COLO829 (cell line): ENCODE measurements at places on chromosomes 12 and 14.

- DNase-seq, result no peak
These were observed 46.0 kb upstream of the SRSF5 start for GRCh38 chr14:69720912-69721311.

- DNase-seq, result no peak
These were observed 33.6 kb upstream of the PCNX1 start for GRCh38 chr14:70873627-70874026.

DNA sequence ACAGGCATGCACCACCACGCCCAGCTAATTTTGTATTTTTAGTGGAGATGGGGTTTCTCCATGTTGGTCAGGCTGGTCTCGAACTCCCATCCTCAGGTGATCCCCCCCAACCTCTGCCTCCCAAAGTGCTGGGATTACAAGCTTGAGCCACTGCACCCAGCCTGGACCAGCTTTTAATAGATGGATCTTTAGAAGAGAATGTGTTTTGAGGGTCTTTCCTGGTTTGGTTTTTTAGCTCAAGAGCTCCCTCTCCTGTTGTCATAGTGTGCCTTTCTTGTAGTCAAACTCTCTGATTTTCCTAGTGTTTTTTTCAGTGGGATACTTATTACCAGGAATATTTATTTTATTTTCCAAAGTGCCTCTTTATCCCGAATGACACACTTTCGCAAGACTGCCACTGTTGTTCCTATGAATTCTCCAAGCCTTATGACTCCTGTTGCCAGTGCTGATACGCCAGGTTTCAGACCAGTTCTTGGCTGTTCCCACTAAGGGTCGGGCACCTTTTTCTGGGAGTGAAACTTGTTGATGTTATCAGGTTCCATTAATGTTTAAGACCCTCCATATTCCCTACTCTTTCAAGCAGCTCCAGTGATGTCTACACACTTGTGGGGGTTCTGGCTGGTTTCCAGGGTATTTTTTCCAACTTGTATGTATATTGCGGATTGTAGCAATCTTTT lies 31.5 kb upstream of the LIMA1 start:
- peak; percentile 80 for DNase-seq

DNA sequence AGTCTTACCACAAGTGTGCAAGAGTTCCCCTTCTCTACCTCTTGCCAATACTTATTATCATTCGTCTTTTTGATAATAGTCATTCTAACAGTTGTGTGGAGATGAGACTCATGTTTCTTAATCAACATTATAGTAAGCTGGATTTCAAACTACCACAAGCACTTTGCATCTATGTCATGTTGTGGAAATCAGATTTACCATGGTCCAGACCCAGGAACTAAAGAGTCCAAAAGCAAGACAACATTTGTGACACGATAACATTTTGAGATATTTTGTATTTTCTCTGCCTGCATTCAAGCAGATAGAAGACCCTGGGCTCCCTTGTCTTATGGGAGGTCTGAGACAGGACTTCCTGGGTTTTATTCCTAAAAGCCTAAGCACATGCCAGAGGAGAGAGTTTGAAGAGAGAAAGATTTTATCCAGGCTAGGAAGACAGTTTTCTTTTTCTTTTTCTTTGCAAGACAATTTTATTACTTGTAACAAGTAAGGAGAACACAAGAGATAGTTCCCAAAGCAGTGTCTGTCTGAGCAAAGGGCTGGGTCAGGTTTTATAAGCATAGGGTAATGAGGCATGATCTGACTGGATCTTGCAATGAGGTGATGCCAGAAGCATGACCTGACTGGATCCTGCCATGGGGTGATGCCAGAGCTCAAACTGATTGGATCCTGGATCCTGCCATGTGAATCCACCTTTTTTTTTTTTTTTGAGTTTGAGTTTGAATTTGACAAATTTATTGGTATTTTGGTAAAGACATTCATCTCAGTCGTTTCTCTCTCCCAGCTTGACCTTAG lies 180.5 kb upstream of the HMGA2 start:
- no peak for DNase-seq

GRCh38 chr14:88914956-88915355 lies 90.5 kb downstream of the TTC8 start:
- no peak for DNase-seq

DNA sequence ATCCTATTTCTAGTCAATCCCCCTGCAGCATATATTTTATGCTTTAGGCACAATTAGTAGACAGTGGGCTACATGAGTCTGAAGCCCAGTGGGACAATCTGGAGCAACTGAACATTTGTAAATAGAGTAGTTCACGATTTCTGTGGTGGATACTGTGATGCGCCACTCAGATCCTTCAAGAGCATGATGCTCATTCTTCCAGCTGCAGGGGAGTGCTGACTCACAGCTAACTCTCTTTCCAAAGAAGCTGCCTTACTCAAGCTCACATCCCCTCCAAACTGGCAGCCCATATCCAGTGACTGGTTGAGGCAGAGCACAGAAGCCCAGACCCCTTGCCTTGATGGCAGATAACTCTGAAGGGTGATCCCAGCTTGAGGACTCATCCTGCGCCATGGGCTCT lies 224.2 kb upstream of the EEA1 start:
- DNase-seq, result no peak

DNA sequence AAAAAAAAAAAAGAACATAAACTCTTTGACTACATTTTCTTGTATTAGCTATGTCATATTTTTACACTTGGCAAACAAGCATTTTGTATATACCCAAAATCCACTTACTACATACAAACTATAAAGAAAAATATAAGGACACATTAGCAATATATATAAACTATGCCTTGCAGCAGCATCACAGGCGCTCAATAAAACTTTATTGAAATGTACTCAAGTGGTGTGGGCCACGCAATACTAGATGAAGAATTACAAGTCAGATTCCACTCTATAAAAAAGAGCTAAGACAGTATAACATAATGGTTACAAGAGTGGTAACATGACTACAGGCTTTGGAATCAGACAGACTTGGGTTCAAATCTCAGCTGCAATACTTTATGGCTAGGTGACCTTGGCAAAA lies 3.1 kb upstream of the AP4S1 start:
- no peak for DNase-seq

GRCh38 chr12:45458854-45459807 lies 243.2 kb downstream of the ANO6 start:
- peak; percentile 58 for DNase-seq

DNA sequence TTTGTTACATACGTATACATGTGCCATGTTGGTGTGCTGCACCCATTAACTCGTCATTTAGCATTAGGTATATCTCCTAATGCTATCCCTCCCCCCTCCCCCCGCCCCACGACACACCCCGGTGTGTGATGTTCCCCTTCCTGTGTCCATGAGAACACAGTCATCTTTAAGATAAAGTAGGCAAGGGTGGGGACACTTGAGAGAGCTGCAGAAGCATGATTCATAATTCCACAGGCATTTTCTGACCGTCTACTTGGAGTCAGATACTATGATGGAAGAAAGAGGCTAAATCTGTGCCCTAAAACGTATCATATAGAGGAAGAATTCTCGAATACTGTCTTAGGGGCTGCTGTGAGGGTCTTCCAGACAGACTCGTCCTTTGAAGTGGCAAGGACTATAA lies 145.9 kb upstream of the VASH1 start:
- no peak for DNase-seq

- no peak for DNase-seq
These were observed 133.6 kb downstream of the FGD4 start for GRCh38 chr12:32532951-32533350.

GRCh38 chr14:70722418-70722817 lies 80.7 kb downstream of the TTC9 start:
- DNase-seq, result no peak

DNA sequence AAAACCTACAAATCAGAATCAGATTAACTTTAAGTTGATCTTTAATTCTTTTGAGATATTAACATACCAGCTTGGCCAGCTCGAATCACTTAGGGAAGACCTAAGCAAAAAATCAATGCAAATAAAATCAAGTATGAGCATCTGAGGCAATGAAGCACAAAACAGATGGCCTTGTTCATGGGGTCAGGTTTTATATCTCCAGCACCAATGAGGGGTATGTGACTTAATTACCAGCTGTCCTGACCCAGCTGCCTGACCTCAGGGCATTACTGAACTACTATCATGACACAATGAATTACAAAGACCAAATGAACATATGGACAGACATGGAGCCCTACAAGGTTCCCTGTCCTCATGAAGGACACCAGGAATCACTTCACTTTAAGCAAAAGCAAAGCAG lies 70.5 kb downstream of the FGD6 start:
- no peak for DNase-seq

- DNase-seq, result peak; percentile 10
These were observed 492.2 kb downstream of the FLRT2 start for GRCh38 chr14:86022031-86022629.

DNA sequence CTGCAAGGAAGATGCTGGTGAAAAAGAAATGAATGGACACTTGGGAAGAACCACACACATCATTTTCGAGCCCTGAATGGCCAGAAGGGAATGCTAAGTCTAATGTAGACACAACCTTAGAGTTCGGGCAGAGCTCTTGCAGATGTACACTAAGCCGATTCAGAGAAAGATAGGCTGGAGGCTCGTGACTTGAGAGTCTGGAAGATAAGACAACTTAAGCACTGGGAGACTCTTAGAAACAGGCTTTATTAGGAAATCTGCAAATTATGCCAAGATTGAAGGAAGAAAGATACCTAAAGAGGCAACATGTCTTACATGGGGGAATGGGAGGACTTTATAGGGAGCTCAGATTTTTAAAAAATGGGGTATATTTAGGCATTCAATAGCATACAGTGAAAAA lies 13.5 kb downstream of the TBPL2 start:
- DNase-seq, result no peak

DNA sequence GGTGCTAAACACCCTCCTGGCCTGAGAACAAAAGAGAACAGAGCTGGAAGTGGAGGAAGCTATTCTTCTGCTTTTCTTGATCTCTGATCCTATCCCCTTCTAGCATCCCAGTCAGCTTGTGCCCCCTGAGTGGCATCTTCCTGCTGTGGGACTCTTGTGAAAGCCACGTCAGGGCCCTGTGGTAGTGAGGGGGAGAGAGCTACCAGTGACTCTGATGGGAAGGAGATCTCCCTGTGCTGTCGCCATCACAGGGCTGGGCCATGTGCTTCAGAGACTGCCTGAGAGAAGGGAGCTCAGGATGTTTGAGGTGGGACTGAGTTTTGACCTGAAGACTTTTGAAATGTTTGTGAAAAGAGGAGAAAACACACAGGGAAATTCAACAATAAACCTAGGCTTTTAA lies 107.6 kb upstream of the FUT8 start:
- DNase-seq, result no peak

DNA sequence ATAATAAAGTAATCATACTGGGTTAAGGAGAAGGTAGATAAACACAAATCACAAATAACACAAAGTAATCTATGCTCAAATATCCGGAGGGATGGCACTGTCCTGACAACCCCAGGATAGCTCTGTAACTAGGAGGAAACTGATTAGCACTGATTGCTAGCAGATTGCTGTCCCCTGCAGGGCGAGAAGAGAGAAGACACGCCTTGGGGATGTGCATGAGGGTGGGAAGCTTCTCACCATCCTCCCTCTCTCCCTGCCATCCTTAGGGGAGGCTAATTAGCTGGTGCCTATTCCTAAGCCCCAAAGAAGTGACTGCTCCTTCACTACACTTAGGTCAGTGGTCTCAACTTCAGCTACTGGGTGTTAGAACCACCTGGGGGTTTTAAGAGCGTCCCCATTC lies 27.0 kb upstream of the TMEM260 start:
- DNase-seq, result no peak

- no peak for DNase-seq
These were observed 33.4 kb downstream of the PLEKHG3 start for GRCh38 chr14:64737391-64738280.

DNA sequence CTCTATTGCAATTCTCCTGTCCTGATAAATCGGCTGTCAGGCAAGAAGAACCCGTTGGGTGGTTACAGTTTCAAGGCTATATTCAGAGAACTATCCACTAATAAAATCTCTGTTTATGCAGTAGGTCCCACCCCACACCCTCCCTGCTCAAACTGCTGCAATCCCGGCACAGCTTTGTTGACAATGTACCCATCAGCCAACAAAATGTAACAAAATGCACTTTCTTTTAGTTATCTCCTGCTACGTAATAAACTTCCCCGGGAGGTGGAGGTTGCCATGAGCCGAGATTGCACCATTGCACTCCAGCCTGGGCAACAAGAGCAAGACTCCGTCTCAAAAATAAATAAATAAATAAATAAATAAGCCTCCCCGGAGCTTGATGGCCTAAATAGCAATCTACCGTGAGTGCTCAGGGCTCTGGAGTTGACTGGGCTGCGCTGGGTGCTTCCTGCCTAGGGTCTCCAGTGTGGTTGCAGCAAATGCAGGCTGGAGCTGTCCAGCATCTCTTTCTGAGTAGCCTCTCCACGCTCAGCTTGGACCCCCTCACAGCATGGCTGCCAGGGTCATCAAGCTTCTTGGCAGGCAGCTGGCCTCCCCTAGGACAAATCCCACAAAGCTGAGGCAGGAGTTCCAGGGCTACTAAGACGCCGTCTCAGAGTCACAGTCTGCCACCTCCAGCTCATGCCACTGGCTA lies 43.2 kb upstream of the FBRSL1 start:
- DNase-seq, result no peak

GRCh38 chr14:22845103-22845394 lies 8.7 kb downstream of the MMP14 start:
- no peak for DNase-seq
